ENCODE measurements at places on chromosomes 6 and 20.

DNA sequence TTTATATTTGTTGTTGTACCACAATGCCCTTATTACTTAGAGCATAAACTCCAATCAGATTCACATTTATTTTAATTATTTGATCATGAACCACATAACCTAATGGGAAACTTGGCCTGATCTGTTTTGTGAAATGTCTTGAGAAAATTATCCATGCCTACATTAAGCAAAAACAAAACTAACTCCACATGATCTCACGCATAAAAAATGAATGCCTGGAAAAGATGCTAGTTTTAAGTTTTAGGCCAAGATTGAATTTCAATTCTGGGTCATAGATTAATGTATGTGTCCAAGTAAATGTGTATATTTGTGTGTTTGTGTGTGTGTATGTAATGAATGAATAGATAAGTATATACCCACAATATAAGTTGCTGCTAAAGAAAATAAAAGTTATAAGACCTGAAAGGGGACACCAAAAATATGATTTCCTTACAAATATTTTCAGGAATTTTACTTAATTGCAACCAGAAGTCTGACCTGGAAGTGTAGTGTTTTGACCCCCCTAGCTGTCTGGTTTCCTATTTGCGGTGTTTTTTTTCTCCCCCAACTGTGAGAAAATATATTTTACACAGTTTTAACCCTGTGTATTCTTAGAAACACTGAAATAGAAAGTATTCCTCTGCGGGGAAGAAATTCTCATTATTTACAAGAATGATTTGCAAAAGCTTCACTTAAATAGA, 97.2 kb downstream of the JAG1 start:
- no peak for DNase-seq

- no peak for DNase-seq
Observed at GRCh38 chr20:12219798-12220197, 302.1 kb downstream of the BTBD3 start.

- peak; percentile 98 for DNase-seq
Observed at GRCh38 chr6:45655745-45656476, 278.2 kb upstream of the SUPT3H start.

DNA sequence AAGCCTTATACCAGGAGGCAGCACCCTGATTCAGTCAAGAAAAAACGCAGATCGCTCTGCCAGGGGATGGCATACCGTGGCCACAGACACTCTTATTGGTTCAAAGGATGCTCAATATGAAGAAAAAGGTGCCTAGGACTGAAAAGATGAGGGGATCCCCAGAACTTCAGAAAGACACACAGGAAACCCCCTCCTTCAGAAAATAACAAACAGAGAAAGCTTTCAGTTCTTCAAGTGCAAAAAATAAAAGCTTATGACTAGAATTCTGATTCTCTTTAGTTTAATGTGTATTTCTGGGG, 17.7 kb upstream of the MYB start:
- no peak for DNase-seq

- DNase-seq, result no peak
Observed at GRCh38 chr6:53335224-53335994, 13.3 kb downstream of the ELOVL5 start.

- no peak for DNase-seq
Observed at GRCh38 chr20:3074812-3075211, 3.4 kb downstream of the OXT start.

DNA sequence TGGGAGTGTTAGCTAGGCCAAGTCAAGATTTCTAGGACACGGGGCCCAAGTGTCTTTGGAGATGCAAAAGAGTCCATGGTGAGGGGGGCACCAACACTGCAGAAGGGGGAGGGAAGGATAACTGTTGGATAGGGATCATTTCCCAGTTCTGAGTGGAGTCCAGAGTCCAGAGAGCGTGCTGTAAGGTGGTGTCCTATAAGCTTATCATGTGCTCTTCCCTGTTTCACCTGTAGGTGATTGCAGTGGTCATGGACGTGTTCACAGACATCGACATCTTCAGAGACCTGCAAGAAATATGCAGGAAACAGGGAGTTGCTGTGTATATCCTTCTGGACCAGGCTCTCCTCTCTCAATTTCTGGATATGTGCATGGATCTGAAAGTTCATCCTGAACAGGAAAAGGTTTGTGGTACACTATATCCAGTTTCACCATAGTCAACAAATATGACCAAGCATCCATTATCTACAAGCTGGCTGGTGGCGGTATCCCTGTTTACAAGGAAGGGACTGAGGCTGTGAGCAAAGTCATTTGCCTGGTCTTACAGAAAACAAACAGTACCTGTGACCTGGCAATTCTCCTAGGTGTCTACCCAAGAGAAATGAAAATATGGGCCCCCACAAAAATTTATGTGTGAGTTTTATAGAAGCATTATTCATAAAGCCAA, 15.6 kb downstream of the FAM83D start:
- DNase-seq, result no peak

DNA sequence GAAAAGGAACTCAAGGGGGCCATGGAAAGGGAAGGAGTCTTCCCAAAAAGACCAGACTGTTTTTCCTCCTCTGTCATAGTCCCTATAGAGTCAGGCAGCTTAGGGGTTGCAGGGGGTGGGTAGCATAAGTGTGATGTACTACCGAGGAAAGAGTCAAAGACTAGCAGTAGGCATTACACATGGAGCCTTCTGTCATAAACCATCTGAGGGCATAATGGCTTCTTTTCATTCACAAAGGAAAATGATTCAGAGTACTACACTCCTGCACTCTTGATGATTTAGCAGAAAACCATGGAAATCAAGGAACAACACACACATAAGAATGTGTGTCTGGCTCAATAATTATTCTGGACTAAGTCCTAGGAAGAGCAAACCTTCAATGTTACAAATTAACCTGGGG, 14.9 kb downstream of the PLN start:
- peak; percentile 83 for DNase-seq
